ENCODE measurements at places on chromosomes 16 and 17.
A peak's percentile ranks its signal among the peaks of the same experiment; 100 is the strongest.

GRCh38 chr16:81693041-81693743, 85.9 kb upstream of the PLCG2 start:
- DNase-seq = no peak

- no peak for DNase-seq
These were observed 571 bp downstream of the CAVIN1 start for GRCh38 chr17:42422412-42422957.

- DNase-seq = no peak
These were observed 23.6 kb downstream of the BMERB1 start for GRCh38 chr16:15457958-15458357.

DNA sequence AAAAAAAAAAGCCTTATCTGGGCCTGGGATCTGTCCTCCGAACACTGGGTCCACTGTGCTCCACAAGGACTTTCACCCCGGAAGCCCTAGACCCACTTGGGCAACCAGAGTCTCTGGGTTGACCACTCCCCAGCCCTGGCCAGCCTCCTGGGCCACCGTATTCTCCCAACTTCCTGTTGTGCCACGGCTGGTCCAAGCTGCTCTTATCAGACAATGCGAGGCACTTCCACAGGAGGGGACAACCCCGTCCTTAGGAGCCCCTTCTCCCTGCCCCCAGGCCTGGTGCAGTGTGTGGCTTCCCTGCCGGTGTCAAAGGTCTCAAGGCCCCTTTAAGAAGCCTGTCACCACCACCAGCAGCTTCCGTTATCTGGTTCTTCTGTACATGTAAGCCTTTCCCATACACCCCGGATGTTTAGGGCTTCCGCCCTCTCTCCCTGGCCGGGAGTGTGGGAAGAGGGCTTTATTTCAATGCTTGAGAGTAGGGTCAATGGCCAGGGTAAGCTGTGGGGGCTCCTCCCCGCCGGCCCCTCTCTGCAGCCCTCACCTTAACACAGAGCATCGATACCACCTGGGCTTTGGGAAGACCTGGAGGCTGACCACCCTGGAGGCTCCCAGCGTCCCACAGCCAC, 313.0 kb downstream of the SEC14L1 start:
- no peak for DNase-seq

- no peak for DNase-seq
These were observed 753.2 kb upstream of the EEF2KMT start for GRCh38 chr16:5850632-5851392.

GRCh38 chr16:31472709-31473203, 804 bp downstream of the TGFB1I1 start:
- DNase-seq = peak; percentile 93

- DNase-seq = no peak
These were observed 218.5 kb upstream of the CIBAR2 start for GRCh38 chr16:85330694-85331188.

DNA sequence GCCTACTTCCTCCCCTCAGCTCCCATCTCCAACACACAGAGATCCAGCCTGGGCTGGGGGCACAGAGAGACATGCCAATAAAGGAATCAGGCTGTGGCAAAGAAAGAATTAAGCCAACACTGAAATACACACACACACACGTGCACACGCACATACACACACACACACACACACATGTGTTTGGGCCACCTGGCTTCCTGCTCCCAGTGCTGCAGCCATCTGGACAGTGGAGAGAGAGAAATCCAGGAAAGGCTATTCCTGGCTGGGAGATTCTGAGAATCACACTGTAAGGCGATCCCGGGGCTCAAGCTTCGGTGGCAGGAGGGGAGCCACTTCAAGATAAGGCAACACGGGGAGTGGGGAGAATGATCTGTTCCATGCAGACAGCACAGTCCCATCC, 72.4 kb downstream of the NOG start:
- DNase-seq = no peak

GRCh38 chr16:9441012-9441411, 349.6 kb downstream of the HAPSTR1 start:
- DNase-seq = peak; percentile 30

DNA sequence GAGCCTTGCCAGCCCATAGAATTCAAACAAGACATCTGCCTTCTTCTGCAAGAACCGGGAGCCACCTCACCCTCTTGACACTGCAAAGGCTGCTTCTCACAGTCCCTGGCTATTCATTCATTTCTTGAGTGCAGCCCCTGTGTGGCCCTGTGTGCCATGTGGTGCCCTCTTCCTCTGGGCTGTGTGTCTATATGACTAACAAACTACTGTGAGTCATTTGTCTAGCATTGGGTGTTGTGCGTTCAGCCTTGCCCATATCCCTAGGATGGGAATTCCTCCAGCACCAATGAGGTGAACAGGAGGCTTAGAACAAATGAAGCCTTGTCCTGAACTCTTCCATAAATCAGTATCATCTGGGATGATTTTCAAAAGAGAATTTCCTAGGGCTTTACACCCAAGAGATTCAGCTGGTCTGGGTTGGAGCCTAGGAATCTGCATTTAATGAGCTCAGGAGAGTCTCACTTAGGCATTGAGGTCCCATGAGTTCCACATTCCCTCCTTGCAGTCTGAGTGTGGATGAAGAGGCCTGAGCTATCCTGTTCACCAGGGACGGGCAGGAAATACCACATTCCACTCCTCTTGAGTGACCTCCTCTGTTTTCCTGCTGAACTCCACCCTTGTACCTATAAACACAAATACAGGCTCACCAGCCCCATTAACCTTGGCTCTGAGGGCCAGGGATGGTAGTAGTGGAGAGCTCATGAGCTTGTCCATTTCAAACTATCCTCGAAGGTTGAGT, 308.7 kb upstream of the N4BP1 start:
- no peak for DNase-seq

GRCh38 chr17:82065193-82065637, 389 bp downstream of the DUS1L start:
- no peak for DNase-seq

- peak; percentile 65 for DNase-seq
These were observed 5.8 kb upstream of the ATP2C2 start for GRCh38 chr16:84362471-84362941.

- no peak for DNase-seq
These were observed 685 bp downstream of the FASN start for GRCh38 chr17:82097184-82097918.

GRCh38 chr16:27285676-27286196, 17.2 kb upstream of the NSMCE1 start:
- no peak for DNase-seq

GRCh38 chr16:9909072-9909825, 273.0 kb downstream of the GRIN2A start:
- DNase-seq = no peak

- DNase-seq = no peak
These were observed 232.1 kb downstream of the PHKB start for GRCh38 chr16:47693226-47693625.

DNA sequence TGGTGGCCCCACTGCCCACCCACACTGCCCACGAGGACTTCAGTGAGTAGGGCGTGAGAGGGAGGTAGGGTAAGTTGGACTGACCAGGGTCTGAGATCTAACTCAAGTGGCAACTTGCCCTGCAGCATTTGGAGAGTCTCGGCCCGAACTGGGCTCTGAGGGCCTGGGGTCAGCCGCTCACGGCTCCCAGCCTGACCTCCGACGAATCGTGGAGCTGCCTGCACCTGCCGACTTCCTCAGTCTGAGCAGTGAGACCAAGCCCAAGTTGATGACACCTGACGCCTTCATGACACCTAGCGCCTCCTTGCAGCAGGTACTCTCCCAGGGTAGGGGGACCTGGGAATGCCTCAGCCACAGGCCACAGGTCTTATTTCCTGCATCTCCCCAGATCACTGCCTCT, 5.2 kb upstream of the NRN1L start:
- no peak for DNase-seq

DNA sequence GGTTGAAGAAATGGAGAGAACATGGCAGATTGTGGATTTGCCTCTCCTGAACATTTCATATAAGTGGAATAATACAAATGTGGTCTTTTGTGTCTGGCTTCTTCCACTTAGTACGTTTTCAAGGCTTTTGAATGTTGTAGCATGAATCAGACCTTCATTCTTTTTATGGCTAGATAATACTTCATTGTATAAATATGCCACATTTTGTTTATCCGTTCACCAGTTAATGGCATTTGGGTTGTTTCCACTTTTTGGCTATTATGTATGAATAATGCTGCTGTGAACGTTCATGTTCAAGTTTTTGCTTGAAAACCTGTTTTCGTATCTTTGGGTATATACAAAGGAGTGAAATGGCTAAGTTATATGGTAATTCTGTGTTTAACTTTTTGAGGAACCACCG, 130.4 kb downstream of the TANC2 start:
- no peak for DNase-seq

GRCh38 chr17:10931133-10931532, 93.2 kb upstream of the PIRT start:
- DNase-seq = no peak

- DNase-seq = no peak
These were observed 732.5 kb downstream of the KCNJ2 start for GRCh38 chr17:70901870-70902269.

DNA sequence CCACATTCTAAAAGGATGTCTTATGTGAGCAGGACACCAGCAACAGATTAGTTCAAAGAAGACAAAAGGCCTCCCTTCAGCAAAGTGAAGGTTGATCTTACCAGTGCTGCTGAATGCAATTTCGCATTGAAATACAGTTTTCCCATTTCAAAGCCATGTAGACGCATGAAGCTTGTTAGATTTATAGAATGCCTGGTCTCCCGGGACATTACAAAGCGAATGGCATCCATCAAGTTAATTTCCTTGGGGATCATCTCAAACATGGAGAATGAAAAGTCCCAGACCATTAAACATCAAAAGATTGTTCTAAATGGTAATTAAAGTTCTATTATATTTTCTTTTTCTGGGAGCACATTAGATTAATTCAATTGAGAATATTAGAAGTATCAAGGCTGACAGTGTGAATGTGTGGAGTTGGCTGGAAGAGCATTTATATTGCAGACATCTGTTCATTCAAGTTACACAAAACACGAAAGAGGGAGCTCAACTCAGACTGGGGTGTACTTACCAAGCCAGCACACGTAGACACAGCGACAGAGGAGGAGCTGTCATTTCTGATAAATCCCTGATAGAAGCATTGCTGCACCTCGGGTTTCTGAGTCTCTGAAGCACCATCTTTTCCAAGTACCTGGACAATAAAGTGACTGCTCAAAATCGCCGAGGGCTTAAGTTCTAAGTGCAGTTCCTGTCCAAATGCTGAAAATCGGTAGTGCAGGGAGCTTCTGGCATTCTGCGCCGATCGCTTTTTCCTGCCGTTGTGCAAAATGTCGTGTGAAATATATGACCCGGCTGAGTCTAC, 3.8 kb downstream of the ADAMTS18 start:
- DNase-seq = no peak

DNA sequence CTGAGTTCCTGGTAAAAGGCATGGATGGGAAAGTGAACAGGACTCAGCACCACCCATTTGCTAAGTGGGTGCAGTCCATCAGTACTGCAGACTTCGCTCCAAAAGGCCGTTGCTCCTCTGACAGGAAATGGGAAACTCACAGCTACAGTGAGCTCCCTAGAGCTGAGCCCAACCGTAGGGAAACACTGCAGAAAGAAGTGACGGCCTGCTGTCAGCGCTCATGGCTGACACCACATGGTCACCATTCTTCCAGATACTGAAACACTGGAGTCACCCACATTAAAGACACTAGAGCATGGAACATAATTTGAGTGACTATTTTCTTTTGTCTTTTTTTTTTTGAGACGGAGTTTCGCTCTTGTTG, 31.9 kb downstream of the UBE2O start:
- no peak for DNase-seq

DNA sequence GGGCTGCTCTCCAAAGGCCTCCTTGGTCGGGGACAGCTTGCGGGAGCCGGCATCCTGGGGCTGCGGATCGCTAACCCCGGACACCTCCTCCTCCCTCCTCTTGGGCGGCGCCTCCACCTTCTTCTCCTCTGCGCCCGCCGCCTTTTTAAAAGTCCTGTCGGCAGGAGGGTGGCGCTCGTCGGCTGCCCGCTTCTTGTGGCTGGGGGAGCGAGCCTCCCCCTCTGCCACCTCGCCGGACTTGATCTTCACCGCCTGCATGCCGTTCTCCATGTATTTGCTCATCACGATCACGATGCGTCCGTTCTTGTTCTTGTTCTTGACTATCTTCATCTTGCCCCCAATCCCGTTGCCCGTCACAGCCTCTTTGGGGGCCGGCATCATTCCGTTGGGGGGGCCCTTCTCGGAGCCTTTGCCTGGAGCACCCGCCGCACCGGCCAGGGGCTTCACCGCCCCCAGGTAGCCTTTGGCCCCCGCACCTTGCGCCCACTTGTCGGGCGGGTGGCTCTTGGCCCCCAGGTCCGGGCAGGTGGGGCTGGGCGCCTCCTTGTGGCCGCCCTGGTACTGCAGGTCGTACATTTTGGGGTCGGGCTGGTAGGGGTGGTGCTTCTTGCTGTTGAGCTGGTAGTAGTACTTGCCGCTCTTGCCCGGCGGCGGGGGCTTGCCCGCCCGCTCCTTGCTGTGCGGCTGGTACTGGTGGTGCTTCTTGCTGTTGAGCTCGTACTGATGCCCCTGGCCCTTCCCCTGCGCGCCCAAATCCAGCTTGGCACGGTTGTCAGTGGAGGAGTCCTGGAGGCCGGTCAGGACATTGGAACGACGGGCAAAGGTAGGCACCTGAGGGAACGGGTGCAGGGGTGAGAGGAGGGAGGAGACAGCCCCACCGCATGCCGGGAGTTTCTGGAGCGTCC, 4.4 kb downstream of the CBX4 start:
- no peak for DNase-seq

GRCh38 chr16:58365623-58366022, 26.6 kb upstream of the GINS3 start:
- DNase-seq = no peak

GRCh38 chr17:9890124-9890523, 14.9 kb downstream of the RCVRN start:
- DNase-seq = no peak

DNA sequence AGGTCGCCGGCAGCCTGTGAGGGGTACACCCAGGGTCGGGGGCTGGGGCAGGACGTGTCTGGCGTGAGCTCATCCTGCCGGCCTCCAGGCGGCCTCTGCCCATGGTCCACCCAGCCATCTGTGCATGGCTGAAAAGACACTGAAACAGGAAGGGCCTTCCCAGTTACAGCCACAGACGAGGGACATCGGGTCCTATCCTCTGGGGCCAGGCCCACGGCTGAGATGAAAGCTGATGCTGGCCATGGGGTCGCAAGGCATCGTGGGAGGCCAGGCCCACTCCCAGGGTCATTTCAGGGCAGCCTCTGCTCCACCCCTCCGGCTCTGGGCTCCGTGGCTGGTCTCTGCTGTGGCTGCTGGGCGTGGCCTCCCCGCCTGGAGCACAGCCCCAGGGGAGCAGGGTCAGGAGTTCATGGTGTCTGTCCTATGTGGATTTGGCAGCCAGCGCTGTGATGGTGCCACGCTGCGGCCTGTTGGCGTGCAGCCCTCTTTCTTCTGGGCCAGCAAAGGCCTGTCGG, 16.6 kb upstream of the ATP6V0C start:
- DNase-seq = no peak

All from NCI-H2029 treated with DMSO at 0.1 percent for 48 hours (cell line).